Activated T-helper 1 cell treated with anti-CD3 and anti-CD28 coated beads, Interleukin-12 subunit alpha, Interleukin-12 subunit beta, Interleukin-2, Interleukin-4 antibody, amounts not matched to agents 30 ng/mL and 10 ng/mL and 1 ng/mL, durations not matched to agents 14 hours and 24 hours and 36 hours (primary cell): ENCODE measurements at places on chromosomes 6 and 20.
A peak's percentile ranks its signal among the peaks of the same experiment; 100 is the strongest.

DNA sequence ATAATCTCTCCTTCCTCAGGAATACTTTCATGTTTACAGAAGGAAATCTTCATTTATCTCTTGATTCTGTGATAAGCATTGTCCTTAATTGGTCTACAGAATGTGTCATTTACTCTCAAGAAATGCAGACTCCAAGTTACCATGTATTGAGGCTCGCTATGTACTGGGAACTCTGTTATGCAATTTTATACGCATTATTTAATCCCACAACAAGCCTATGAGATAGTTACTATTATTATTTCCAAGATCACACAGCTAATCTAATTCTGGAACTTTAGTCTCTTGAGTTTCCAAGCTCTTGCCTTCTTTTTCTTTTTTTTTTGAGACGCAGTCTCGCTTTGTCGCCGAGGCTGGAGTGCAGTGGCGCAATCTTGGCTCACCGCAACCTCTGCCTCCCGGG lies 30.0 kb upstream of the RAB23 start:
- DNase-seq: no peak

- DNase-seq: no peak
Measured at GRCh38 chr6:145498425-145498824, 236.9 kb downstream of the EPM2A start.

DNA sequence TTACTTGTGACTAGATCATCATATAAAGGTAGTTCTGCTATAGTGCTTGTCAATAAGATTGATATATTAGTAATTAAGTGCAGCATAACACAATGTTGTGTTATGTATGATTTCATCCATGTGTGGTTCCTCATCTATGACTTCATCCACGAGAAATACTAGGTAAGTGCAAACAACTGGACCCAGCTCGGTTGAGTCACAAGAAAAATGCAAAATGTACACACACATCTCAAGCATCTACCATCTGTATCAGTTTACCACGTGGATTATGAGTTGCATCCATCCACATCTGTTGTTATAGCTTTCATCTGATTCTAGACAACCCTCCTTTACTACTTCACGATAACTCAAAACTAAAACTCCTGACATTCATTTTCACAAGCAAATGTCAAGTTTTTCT lies 517.0 kb upstream of the CITED2 start:
- DNase-seq: no peak

- DNase-seq: no peak
Measured at GRCh38 chr6:105372849-105373182, 30.1 kb downstream of the PREP start.

GRCh38 chr20:63595416-63596127 lies 21.5 kb upstream of the HELZ2 start:
- DNase-seq: no peak

- no peak for DNase-seq
Measured at GRCh38 chr20:11119573-11119972, 445.8 kb upstream of the JAG1 start.

- peak; percentile 81 for DNase-seq
Measured at GRCh38 chr6:2931970-2932748, 29.1 kb upstream of the SERPINB9 start.

- DNase-seq: no peak
Measured at GRCh38 chr6:32139590-32139989, 9.5 kb upstream of the FKBPL start.

DNA sequence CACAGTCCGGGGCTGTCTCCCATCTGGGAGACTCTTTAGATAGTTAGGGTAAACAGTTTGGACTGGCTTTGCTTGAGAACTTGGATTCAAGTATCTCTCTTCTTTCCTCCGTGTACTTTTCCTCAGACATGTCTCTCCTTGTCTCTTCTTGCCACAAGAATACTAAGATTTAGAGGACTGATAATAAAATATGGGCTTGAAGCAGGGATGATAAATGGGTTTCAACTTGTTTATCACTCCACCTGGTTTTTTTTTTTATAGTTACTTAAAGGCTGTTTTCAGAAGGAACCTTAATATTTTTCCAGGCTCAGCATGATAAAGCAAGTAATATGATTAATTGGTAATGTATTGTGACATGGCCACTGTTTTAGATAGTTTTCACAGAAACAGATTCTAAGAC lies 40.9 kb upstream of the KIF13A start:
- no peak for DNase-seq

DNA sequence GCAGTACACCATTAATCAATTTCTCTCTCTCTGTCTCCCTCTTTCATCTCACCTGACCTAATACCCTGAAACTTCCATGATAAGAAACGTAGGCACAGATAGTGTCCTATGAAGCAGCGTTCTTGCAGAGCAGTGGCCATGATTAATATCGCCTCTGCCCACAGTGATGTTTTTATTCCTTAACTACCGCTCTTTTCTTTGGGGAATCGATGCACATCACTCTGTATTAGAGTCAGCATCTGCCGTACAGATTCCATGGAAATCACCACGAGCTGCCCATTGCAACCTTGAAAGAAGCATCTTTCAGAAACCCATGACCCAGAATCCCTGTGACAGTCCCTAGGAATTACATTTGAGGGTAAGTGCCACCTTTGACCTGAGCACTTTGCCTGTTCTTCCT lies 152.0 kb upstream of the ECI2 start:
- no peak for DNase-seq

DNA sequence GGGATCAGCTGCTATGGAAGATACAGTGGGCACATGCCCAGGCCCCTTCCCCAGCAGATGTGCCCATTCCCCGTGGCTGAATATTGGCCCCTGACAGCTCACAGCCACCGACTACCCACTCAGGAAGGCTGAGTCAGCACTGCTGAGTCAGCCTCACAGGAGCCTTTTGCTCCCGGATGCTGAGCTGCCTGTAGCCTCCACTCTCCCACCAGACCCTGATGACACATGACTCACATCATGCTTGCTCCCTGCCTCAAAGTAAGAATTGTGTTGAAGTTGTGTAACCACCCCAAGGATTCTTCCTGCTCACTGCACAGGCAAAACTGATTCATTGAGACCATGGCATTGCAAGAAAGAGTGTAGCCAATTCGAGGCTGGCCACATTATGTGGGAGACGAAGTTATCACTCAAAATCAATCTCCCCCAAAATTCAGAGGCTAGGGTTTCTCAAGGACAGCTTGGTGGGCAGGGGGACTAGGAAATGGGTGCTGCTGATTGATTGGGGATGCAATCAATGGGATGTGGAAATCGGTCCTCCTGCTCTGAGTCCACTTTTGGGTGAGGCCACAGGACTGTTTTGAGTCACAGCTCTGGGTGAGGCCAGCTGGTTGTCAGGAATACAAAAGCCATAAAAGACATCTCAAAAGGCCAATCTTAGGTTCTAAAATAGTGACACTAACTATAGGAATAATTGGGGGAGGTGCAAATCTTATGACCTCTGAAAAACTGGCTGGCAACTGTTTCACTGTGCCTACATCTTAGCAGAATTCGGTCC lies 556.6 kb upstream of the CDH4 start:
- DNase-seq: no peak

DNA sequence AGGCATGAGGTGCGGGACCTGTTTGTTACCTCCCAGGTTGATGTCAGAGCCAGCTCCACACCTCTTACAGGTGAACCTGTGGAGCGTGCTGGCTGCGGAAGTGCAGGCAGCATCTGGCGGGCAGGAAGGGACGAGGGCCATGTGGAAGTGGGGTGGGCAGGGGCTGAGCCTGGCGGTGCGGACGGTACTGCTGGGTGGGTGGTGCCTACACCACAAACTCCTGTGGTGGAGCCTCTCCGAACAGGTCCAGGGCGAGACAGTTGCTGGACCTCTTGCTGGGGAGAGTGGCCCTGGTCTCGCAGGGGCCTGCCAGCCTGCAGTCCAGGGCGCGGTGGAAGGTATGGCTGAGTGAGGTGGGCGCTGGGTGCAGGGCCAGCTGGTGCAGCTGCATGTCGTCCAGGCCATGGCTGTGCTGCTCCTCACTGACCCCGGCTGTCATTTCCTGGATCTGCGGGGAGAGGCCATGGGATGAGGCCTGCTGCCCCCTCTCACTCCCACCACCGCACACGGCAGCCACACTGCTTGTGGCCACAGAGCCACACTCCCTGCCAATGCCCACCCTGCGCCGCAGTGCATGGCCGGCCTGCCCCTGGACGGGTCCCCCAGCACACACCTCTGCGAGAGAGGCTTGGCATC lies 22.0 kb downstream of the FRMD1 start:
- no peak for DNase-seq

DNA sequence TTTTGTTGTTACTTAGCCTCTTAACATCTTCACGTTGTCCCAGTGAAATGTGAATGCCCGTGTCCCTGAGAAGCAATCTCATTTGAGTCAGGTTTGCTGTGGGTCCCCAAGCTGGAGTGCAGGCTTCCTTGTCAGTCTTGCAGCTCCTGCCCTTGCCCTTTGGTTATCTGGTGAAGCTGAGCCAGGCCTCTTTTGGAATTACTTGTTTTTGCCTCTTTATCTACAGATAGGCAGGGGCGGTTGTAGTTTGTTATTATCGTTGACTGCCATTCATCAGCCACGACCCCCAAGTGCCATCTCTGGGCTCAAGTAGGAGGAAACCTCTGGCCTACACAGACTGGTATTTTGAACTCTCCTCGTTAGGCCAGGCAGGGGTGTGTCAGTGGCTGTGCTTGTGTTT lies 2.2 kb downstream of the TMEM14C start:
- no peak for DNase-seq

GRCh38 chr20:45410887-45411286 lies 2.8 kb downstream of the DBNDD2 start:
- DNase-seq: no peak

DNA sequence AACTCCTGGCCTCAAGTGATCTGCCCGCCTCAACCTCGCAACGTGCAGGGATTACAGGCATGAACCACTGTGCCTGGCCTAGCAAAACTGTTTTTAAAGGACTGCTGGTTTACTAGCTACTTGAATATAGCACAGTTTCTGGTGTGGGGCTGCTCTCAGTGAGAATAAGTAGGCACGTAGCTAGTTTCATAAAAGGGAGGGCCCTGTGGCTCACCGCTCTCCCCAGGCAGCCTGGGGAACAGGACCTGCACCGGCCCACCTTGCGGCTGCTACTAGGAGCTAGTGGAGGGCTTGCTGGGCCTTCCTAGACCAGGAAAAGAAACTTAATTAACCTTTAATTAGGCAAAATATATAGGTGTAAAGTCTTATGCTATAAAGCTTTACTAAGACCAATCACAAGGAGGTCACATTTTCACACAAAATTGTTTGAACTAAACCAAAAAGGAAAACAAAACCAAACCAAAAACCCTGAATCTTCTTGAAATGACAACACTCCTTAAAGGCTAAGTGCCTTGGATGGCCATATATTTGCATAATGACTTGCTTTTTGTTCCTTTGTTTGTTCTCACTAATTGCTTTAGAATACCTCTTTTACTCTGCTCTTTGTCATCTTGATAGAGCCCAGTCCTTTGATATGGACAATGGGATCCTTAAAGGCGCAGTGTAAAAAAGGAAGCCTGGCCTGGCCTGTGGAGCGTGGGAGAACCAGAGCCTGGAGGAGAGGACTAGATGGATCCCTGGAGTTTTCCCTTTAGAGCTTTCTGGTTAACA lies 69.5 kb upstream of the SAMD5 start:
- no peak for DNase-seq

- DNase-seq: no peak
Measured at GRCh38 chr6:8441452-8441851, 6.1 kb upstream of the SLC35B3 start.

- no peak for DNase-seq
Measured at GRCh38 chr6:139623372-139623771, 248.9 kb upstream of the CITED2 start.

GRCh38 chr6:132934496-132934895 lies 120.1 kb downstream of the RPS12 start:
- DNase-seq: no peak

DNA sequence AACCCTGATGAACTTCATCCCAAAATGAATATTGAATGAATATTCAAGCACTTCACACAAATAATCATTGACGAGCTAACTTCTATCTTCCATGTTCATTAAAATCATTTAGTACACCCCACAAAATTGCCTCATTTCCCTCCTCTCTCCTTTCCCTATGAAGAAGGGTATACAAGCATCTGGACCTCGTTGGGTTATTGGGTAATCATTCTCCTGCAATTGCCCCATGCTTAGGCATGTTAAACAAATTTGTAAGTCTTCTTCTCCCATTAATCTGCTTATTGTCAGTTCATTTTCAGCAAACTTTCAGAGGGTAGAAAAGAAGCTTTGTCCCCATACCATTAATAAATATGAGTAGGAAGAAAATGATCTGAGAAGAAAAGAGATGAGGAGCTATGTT lies 27.6 kb downstream of the PRKN start:
- DNase-seq: no peak

DNA sequence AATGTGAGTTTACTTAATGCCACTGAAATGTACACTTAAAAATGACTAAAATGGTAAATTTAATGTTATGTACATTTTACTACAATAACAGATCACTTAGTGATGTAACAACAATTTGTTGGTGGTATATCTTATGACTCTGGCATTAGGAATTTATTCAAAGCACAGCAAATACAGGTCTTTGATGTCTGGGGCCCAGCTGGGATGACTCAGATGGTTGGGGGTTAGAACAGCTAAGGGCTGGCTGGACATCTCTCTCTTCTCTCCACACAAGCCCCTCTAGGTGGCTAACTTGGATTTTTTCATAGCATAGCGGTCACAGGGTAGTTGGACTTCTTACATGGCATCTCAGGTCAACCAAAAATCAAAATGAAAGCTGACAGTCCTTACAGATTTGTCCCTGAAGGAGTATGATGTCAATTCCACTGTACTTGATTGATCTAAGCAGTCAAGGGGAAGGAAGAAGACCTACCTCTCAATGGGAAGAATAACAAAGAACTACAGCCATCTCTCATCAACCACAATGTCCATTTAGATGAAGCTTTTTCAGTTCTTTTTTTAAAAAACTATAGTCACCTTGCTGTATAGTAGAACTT lies 37.5 kb upstream of the LCA5 start:
- DNase-seq: no peak

GRCh38 chr6:169969372-169970099 lies 218.1 kb downstream of the ERMARD start:
- no peak for DNase-seq

- no peak for DNase-seq
Measured at GRCh38 chr6:20631549-20631924, 97.3 kb downstream of the CDKAL1 start.

- no peak for DNase-seq
Measured at GRCh38 chr20:34012330-34012729, 18.6 kb downstream of the RALY start.

- DNase-seq: no peak
Measured at GRCh38 chr6:4489538-4489937, 286.7 kb upstream of the CDYL start.

DNA sequence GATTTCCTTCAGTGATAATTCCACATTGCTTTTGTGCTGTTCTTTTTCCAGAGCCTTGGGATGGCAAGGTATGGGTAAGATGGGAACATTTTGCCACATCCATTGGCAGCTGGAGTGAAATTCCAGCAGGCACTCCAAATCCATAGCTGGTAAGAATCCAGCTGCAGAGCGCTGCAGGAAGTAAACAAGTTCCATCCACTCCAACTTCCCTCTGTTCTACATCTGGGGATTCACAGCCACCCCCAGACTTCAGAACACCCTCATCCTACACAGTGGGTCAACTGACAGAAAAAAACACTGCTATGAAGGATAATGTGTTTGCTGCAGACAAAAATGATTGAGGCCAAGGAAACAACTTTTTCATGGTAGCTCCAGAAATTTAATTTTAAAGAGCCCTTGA lies 747.8 kb downstream of the MAFB start:
- no peak for DNase-seq

- no peak for DNase-seq
Measured at GRCh38 chr6:61200444-61200843, 1085.6 kb downstream of the KHDRBS2 start.
